ENCODE measurements at places on chromosomes 1 and 21.

GRCh38 chr1:22483121-22483520, 31.5 kb downstream of the ZBTB40 start:
- no peak for DNase-seq

DNA sequence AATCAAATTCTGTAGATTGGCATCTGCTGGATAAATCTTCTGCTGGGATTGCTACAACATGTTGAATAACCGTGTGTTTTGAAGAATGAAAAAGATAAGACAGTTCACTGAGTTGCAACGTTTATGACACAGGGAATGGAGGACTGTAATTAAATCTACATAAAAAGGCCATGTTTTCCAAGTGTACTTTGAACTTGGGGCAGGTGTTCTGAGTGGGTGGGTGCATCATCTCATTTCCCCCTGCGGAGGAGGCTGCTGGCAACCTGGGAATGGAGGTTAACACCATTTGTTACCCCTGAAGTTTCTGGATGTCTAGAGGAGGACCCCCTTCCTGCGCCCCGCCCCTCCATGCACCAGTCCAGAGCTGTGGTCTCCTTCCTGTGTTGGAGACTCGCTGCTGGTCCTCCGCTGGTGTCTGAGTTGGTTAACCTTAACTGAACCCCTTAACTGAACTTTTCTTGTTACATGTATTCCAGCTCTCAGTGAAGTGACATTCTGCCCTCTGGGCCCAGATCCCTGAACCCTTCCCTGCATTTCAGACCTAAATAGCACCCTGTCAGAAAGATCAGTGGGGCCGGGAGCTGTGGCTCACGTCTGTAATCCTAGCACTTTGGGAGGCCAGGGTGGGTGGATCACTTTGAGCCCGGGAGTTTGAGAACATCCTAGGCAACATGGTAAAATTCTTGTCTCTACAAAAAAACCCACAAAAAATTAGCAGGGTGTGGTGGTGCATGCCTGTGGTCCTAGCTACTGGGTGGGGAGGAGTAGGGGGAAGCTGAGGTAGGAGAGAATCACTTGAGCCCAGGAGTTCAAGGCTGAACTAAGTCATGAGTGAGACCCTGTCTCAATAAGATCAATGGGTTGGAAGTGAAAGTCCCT, 31.8 kb downstream of the UCK2 start:
- no peak for DNase-seq

- no peak for DNase-seq
Measured at GRCh38 chr1:8047112-8047511, 21.0 kb upstream of the ERRFI1 start.

DNA sequence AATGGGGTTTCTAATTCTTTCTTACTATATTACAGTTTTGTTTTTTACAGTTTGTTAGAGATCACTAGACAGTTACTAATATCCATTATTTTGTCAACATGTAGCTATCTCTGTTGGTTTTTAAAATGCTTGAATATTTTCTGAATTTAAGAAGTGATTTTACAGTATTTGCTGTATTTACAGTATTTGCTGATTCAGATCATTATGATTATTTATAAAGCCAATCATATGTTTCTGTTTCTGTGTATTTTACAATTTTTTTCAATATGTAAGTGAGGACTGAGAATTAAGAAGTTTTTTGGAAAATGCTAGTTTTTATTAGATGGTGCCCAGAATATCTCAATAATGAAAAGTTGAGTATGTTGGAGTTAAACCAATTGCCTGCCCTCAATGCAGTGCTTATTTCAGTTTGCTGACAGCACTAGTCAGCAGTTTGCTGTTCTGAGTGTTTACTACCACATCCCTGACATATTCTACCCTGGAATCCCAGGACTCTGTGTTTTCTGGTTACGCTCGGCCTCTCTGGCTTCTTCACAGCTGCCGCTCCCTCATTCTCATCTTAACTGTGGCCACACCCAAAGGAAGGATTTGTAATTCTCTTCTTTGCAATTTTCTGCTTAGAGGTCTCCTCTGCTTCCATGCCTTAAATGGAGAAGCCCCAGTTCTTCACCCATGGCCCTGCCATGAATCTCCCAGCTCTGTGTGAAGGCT, 68.0 kb upstream of the BACH1 start:
- no peak for DNase-seq

- no peak for DNase-seq
Measured at GRCh38 chr1:69090752-69091151, 477.0 kb upstream of the LRRC7 start.

DNA sequence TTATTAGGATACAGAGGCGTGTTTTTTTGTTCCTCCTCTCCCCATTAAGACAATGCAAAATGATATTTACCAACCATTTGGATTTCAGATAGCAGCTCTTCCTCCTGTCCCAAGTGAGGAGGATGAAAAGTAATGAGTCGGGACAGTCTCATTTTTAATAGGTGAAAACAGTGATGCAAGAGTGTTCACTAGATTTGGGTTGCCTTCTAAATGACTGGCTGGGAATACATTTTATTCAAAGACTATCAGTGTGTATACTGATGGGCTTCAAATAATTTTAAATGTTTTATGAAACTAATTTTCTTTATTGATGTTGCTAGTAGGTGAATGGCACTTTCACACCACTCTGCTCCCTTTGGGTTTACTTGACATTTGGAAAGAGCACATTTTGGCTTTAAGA, 2.1 kb downstream of the RCOR3 start:
- DNase-seq: no peak

- peak; percentile 80 for DNase-seq
Measured at GRCh38 chr21:36203603-36203889, 46.9 kb downstream of the DOP1B start.

DNA sequence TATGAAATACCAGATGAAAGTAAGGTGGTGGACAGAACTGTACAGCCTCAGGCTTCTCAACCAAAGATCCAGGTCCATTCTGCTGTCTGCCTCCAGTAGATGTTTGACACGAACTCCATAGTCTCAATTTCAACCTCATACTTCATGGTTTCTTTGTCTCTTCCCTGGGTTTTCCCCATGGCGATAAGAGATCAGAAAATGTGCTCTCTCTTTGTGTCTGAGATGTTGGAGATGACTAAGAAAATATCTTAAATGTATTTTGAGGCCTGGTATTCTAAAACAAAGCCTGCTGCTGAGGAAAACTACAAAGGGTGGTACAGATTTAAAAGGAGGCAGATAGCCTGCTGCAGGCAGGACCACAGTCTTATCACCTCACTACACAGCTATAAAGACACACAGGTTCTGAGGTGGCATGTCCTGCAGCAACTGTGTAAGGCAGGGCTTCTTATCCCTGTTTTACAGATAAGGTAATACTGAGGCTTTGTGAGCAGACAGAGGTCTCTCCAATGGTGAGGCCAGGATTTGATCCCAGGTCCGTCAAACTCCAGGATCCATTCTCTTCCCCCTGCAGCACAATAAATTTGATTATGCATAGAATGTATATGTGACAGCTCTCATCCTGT, 40.0 kb upstream of the CACNA1E start:
- DNase-seq: no peak

GRCh38 chr21:42438316-42439205, 34.9 kb downstream of the UBASH3A start:
- DNase-seq: no peak

DNA sequence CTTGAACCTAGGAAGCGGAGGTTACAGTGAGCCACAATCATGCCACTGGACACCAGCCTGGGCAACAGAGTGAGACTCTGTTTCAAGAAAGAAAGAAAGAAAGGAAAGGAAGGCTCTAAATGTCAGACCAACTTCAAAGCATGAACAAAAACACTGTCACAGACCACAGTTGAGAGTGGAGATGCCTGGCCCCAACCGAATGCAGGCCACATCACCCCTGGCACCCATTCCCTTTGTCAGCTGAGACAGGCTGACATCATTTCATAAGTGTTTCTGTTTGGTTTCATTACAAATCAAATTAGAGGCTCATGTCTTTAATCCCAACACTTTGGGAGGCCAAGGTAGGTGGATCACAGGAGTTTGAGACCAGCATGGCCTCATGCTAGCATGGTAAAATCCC, 28.6 kb upstream of the NADK start:
- no peak for DNase-seq

DNA sequence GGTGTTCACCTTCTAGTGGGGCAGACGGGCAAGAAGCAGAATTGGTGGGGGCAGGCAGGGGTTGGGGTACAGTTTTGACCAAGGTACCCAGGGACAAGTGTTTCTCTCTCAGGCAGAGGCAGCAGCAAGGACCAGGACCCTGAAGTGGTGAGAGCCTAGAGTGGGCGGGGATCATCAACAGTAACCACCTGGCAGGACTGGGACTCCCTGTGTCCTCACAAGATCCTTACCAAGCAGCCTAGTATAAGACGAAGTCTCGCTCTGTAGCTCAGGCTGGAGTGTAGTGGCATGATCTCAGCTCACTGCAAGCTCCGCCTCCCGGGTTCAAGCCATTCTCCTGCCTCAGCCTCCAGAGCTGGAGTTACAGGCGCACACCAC, 3.2 kb upstream of the NADK start:
- no peak for DNase-seq

All from RWPE2 (cell line).